NCI-H187 (cell line): ENCODE measurements at places on chromosomes 6 and 20.
A peak's percentile ranks its signal among the peaks of the same experiment; 100 is the strongest.

DNA sequence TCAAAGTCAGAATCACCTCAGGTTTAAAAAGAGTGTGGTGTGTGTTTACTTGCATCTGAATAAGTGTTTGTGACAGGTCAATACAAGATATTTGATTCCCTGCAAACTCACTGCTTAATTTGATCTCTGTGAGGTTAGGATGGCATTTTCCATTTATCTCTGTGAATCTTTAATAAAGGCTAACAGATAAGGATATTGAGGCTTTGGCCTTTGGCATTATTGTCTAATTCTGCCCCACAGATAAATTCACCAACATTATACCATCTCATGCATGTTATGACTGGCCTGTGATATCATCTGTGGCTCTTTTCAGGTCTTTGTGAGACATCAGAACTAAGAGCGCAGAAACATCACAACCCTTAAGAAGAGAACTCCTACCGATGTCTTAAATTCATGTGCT lies 84.7 kb downstream of the TRMT6 start:
- no peak for DNase-seq

DNA sequence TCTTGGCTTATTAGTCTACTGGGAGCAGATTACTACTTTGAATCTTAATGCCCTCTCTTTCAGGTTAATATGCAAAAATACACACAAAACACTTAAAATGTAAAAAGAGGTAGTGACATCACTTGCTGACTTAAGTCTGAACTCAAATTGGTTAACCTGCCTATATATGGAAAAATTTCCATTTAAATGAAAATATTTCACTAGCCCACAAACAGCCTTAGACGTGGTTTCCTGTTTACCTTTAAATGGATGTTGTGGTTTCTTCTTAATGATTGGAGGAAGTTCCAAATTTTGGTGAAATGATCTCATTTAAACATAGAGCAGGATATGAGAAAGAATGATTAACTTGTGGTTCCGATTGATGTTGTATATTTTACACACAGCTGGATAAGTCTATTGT lies 553.7 kb downstream of the CD109 start:
- DNase-seq: no peak

DNA sequence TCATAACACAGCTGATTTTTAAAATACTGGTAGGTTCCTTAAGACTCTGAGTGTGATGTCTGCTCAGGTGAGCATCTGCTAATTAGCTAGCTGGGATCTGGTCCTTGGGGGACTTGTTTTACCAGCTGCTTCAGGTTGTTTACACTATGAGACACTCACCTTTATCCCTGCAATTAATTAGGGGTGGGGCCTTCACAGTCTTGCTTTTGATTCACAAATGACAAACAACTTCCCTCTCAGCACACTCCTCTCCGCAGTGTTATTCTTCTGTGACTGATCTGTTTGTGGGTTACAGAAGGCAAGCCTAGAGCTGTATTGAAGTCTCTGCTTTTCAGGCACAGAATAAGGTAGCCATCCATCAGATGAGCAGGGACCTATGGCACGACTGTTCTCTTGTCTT lies 62.0 kb upstream of the CD83 start:
- DNase-seq: peak; percentile 5

- no peak for DNase-seq
Measured at GRCh38 chr20:5864428-5864827, 85.9 kb downstream of the TRMT6 start.

- DNase-seq: peak; percentile 84
Measured at GRCh38 chr6:7505189-7505699, 36.2 kb upstream of the DSP start.

DNA sequence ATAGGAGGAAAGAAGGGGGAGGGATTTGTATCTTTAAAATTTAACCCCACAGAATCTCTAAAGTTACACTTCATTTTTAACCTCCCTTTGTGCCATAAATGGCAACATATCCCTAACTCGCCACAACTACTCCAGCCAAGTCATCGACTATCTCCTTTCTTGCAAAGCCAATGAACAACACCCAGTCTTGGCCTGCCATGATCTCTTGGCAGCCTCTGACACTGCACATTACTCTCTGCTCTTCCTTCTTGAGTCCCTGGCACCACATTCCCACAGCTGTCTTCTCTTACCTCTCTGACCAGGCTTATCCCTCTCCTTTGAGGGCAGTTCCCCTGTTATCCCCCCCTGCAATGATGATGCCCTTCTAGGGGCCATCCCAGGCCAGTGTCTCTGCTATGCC lies 42.5 kb downstream of the MBOAT1 start:
- no peak for DNase-seq

DNA sequence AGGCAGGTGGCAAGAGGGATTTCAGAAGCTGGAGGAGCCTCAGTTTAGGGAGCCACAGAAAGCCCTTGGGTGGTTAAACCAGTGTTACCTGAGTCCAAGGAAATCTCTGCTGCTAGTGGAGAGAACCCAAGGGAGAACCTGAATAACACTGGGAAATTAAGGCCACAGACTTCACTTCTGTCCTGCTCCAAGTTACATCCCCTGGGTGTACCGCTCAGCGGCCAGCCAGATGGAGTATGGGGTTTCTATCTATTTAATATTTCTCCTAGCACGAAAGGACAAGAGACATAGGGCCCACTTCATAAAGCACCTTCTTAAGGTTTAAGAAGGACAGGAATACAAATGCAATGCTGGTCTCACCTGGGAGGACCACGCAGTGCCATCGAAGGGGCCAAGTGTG lies 5.8 kb upstream of the CNKSR3 start:
- DNase-seq: no peak

DNA sequence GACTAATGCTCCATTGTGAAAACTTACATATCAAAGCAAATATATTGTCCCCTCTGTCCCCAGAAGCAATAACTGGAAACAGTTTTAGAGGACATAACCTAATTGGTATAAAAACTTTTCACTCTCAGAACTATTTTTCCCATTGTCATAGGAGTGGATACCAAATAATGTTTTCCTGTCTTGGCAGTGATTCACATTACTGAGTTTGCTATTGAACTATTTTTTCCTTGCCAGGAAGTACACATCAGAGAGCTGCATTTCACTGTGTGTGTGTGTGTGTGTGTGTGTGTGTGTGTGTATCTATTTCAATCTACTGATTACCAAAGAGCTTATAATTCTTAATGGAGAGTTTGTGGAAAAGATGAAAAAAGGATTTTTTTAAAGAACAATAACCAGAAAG lies 45.4 kb downstream of the AKAP12 start:
- no peak for DNase-seq

DNA sequence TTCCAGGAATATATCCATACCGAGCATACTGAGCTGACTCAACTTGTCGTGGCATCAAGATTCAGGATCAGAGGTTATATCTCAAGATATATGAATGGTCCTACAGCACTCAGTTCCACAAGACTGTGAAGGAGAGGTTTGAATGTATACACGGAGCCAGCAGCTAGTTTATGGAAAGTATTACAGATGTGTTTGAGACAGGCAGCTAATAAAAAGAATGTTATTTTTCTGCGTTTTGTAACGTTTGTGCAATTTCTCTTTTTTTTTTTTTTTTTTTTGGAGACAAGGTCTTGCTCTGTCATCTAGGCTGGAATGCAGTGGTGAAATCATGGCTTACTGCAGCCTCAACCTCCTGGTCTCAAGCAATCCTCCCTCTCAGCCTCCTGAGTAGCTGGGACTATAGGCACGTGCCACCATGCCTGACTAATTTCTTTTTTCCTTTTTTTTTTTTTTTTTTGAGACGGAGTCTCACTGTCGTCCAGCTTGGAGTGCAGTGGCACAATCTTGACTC lies 3.4 kb upstream of the FAM110A start:
- no peak for DNase-seq

- DNase-seq: no peak
Measured at GRCh38 chr6:3456395-3456897, 404 bp downstream of the SLC22A23 start.

- no peak for DNase-seq
Measured at GRCh38 chr20:59364611-59365010, 64.2 kb downstream of the EDN3 start.

- DNase-seq: no peak
Measured at GRCh38 chr6:82989736-82990290, 75.8 kb downstream of the UBE3D start.

DNA sequence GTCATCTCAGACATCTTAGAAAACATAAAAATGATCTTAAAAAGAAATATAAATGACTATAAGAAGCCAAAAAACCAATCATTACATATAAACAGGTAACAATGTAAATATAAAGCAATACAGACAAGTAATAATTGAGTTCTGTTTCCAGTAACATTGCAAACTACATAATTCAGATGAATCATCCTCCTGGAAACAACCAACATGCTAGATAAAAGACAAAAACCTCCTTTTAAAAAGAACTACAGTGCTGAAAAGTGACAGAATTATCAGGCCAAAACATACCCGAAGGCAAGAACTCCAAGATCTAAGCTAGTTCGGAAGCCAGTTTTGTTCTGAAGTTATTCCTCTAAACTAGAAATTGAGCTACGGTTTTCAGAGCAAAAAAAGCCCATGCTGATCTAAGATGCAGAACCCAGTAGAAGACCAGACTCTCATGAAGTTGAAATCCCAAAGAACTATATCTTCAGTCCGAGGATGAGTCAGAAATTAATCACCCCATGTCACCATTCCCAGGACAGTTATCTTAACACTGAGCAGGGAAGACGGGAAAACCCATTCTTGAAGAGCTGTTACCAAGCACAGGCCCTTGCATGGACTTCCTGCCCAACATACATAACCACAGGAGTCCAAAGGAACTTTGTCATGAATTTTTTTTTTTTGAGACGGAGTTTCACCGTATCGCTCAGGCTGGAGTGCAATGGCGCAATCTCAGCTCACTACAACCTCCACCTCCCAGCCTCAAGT lies 9.8 kb downstream of the PGM3 start:
- no peak for DNase-seq

- no peak for DNase-seq
Measured at GRCh38 chr6:40584741-40585140, 2.4 kb downstream of the LRFN2 start.

GRCh38 chr20:23541330-23541729 lies 27.0 kb downstream of the CST9L start:
- DNase-seq: no peak

- no peak for DNase-seq
Measured at GRCh38 chr6:46954837-46955451, 33.2 kb upstream of the ADGRF5 start.

DNA sequence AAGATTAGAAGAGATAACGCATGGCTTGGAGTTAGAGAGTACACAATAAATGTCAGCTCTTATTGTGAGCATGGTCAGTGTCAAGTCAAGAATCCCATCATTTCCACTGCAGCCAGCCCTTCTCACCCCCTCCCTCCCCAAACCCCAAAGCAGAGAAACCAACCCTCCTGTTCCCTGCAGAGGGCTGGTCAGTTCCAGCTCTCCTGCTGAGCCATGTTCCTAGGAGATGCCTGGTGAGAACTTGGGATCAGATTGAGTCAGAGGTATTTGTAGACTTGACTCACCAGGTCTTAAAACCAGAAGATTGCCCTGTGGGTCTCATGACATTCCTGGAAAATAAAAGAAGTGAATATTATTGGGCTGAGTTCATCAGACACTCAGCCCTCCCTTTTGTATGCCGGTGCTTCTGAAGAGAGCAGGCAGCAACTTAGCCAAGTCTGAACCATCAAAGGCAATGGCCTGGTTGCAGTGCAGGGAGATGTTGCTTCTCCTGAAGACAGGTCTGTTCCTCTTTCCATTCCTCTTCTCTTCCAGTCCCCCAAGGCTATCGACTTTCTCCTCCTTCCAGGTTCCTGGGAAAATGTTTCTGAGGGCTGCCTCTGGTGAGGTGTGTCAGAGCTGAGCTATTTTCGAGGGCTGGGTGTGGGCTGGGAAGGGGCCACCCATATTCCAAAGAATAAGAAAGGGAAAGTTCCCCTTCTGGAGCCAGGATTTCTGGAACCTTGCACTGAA lies 278.2 kb upstream of the SUPT3H start:
- DNase-seq: no peak

- no peak for DNase-seq
Measured at GRCh38 chr20:46691196-46691595, 2.0 kb upstream of the TP53RK start.

GRCh38 chr6:104509355-104509754 lies 350.4 kb downstream of the HACE1 start:
- no peak for DNase-seq

GRCh38 chr6:42352856-42353564 lies 98.7 kb downstream of the TRERF1 start:
- DNase-seq: no peak

DNA sequence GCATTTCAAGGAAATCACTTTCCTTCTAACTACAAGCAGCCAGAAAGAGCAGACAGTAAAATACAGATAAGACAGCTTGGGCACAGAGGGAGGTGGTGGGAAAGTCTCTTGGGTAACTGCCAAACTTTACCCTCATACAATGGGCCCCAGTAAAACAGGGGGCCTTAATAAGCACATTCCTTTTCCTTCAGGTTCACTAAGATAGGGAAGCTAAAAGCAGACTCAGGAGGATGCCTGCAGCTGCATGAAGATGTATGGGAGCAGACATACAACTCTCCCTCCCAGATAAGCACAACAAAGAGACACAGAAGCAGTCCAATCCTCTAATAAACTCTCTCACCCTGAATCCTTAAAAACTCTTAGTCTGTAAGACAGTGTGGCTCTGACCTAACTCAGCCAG lies 49.0 kb downstream of the SIM1 start:
- DNase-seq: no peak

GRCh38 chr6:144667532-144668503 lies 382.7 kb downstream of the UTRN start:
- no peak for DNase-seq

- DNase-seq: no peak
Measured at GRCh38 chr20:16007962-16008361, 565.3 kb downstream of the KIF16B start.

DNA sequence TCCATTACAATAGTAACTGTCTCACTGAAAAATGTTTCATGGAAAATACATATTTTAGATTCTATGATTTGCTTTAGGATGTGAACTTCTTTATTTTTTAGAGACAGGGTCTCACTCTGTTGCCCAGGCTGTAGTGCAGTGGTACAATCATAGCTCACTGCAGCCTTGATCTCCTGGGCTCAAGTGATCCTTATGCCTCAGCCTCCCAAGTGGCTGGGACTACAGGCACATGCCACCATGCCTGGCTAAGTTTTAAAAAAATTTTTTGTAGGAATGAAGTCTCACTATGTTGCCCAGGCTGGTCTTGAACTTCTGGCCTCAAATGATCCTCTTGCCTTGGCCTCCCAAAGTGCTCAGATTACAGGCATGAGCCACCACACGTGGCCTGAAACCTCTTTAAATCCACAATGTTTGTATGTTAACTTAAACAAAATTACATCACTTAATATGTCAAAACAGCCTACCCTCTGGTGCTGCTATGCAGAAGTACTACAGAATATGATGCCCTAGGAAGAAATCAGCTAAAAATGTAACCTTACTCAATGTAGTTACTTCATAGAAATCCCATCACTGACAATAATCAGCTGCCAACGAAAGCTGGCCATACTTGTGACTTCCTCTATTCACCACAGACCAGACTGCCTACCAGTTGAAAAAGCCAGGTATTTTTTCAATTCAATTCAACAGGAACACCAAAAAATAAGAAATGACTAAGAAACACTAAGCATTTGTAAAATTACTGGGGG lies 17.6 kb downstream of the EEF1A1 start:
- DNase-seq: no peak

DNA sequence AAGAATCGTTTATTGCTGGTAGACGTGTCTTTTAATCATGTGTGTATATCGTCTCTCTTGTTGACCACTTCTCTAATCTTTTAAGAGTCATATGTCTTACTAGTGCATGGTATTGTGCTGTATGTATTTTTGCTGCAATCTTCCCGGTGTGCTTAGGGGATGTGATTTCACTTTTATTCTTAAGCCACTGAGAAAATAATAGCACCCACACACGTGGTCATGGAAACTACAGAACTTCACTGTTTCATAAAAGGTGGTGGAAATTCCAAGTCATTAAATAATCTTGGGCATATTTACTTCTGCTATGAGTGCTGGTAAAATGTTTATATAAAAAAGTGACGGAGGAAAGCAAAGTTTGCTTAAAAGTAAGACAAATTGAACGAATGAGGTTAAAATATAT lies 3.0 kb upstream of the CDYL start:
- no peak for DNase-seq
